GM23248 (cell line): ENCODE measurements at places on chromosomes 5 and 9. TPM values are rescaled to one million over a fixed set of nuclear protein-coding genes. Genes with fewer than 3 reads are reported as not detected.

- DNase-seq, result no peak
Measured at GRCh38 chr9:108113596-108113995, 624.0 kb upstream of the KLF4 start.

- peak; percentile 5 for DNase-seq
Measured at GRCh38 chr9:20270161-20270560, 352.1 kb downstream of the MLLT3 start.

The ALDH7A1 gene
- 108 and 113 TPM in 2 replicates for polyA plus RNA-seq

GRCh38 chr9:71446473-71447411, 321.6 kb downstream of the CEMIP2 start:
- peak; percentile 81 for DNase-seq

The LRRC19 gene
- 0.10 TPM in 1 of 2 replicates, not detected in the other for polyA plus RNA-seq
